Stimulated activated CD4-positive, alpha-beta T cell treated with anti-CD3 and anti-CD28 coated beads, TNF-alpha, amount 100 ng/mL, for 4 hours (primary cell): ENCODE measurements at places on chromosomes 7 and 10.

GRCh38 chr10:96718304-96718990, 1.9 kb downstream of the PIK3AP1 start:
- no peak for DNase-seq

DNA sequence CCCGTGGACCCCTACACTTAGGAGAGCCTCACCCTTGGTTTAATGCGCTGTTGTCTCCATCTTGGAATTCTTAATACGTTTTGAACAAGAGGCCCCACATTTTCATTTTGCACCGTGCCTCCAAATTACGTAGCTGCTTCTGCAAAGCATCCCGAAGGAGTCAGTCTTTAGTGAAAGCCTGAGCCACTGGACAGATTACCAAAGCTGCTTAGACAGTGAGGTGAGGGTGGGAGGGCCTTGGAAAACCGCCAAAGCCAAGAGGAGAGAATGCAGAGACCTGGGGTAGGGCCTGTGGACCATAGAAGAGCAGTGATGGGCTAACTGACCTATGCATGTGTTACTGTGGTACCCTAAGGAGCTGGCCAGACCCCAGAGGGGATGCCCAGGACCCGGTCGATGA, 4.2 kb upstream of the TCAF1 start:
- DNase-seq: no peak

DNA sequence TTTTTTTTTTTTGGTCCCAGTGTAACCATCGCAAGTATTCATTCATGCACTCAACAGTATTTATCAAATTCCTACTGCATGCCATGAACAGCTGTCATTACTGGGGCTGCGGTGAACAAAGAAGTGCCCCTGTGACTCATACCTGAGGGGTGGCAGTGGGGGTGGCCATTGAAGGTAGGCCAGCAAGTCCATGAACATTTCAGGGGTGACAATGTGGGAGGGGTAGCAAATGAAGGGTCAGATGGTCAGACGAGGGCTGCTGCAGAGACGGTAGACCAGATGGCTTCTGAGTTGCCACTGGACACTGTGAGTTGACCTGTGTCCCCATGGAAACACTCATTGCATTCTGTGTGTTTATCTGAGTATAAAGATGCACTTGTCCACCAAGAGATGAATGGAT, 92.5 kb upstream of the PITRM1 start:
- DNase-seq: no peak

DNA sequence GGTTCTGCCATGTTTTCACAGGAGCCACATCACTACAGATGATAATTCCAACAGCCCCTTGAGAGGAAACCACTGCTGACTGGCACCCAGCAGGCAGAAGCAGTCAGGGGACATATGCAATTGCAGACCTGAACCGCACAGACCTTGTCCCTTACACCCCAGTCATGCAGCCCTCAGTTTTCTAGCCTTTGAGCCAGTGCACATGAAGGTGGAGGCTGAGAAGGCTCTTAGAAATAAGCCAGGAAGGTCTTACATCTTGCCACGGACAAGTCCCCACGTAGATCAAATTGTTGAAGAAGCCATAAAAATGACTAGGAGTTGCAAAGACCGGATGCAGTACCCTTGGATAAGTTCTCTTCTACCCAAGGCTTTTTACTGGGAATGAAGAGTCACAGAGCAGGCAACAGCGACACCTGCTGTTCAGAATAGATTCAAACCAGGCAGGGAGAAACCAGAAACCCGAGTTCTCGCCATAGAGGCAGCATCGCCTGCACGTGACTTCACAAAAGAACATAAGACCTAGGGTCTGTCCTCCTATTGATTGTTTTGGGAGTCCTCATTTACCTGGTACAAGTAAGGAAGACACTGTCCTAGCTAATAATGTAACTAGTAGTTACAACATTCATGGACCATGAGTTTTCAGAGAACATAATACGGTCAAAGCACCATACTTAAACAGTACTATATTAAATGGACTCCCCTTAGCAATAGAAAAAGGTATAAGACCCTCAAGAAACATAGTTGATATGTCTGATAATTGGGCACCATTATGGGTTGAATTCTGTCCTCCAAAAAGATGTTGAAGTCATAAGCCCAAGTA, 11.1 kb downstream of the STEAP1B start:
- peak; percentile 15 for DNase-seq

DNA sequence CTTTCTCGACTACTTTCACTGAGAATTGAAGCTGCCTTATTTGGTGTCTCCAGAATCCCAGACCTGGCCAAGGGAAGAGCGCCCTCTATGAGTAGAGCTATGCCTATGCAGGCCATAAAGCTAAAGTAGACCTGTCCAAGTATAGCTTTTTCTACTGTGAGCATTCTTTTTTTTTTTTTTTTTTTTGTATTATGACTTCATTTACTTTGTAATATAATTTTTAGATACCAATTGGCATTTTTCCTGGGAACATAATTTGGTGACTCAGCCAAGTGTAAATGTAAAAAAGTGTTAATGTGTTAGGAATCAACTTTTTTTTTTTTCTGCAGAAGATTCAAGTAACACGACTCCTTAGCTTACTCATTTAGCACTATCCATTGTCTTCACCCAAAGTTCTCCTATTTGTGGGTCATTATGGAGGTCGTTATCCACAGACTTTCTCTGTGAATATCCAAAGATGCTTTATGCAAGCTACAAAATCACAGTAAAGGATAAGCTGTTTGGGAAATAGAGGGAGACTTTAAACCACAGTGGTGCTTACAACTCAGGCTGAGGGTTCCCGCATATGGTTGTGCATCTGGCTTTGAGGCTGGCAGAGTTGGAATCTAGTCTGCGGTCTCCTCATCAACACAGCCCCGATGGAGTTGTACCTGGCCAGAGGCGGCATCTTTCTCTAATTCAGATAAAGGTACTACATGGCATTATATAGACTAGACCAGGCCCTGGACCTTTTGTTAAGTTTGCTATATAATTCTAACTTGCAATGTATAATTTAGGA, 1040.2 kb upstream of the SORCS1 start:
- no peak for DNase-seq

DNA sequence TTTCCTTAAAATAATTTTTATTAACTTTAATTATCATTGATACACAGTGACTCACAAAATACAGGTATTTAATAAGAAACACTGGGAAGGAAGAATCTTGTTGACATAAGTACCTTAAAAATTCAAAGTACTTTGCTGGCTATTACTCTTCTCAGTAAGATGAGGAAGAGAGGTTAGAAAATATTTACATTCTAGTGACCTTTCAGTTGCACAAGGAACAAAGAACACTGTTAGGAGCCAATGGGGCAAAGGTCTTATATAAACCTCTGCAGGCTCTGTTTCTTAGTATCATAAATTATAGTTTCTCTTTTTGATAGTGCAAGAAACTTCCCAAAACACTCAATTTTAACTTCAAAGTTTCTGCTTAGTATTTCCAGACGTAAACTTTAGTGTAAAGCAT, 4.8 kb upstream of the TAX1BP1 start:
- no peak for DNase-seq

DNA sequence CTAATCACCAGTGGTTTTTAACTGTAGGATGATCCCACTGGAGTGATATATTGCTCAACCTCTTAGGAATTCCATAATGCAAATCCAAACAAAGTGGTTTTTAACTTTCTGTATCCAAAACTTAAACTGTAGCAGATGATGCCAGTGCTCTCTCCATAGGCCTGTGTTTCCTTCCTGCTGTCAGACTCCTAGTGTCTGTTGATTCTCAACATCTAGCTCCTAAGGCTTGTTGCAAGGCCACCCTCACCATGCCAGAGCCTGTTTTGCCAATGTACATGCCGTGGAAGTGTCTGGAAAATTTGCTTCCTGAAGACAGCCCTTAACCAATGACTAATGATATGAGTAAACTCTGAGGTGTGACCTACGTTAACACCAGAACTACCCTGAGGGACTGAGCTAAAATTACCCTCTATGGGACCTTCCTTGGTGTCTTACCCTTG, 39.3 kb downstream of the C1GALT1 start:
- no peak for DNase-seq

GRCh38 chr7:156493942-156494341, 146.6 kb upstream of the RNF32 start:
- no peak for DNase-seq

DNA sequence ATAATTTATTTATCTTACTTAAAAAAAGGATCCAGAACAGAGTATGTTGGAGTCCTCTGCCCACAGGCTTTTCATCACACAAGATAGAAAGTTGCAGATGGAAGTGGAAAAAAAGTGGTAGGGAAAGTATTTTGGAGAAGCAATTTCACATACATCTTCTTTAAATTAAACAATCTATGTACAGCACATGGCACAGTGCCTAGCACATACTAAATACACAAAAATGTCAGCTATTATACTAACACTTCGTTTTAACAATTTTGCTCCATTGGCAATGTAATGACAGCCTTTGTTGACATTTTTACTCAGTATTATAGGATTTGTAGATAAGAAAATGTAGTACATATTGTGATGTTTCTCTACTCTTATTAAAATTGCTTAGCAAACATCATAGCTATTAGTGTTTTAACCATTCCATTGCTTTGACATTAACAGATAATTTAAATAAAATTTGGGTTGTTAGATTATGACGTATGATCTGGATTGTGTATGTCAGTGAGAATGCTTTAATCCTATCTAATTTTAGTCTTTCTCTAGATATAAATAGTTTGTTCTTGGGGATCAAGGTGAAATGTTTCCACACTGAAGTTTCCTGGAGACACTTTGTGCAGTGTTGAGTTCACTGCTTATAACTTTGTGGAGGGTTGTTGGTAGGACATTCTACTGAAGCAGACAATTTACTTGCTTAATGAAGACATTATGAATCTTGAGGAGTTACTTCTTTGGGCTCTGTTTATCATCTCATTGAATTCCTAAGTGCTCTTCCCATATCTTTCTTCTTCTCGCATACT, 202.8 kb upstream of the DKK1 start:
- DNase-seq: no peak

DNA sequence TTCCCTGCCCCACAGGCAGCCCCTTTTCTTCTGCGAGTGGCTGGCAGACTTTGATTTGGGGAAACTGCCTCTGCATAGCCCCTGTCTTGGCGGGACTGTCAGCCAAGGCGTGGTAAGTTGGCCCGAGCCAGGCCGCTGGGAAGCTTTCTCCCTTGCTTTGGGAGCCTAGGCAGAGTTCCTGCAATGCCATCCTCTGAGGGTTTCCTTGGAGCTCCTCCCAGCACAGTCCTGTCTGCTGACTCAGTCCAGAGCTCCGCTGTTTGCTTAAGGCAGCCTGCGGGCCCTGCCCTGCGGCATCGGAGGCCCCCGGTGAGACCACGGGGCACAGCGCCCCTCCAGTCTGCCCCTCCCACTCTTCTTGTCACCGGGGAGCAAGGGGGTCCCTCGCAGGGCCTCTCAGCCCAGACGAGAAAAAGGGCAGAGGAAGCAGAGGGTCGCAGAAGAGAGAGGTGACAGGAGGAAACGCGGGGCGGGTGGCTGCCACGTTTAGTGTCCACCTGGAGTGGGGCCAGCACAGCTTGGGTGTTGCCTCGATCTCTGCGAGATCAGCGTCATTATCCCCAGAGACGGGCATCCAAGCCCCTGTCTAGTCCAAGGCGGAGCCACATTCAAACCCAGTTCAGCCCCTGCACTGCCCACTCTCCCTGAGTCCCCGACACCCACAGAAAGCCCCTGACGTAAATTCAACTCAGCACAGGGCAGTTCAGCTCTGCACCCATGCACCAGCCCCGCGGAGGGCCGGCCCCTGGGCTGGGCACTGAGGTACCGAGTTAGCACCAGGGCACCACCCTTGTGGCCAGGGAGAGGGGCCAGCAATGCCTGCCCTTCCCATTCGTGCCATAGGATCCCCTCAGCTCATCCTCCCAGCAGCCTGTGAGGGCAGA, 59.0 kb upstream of the CHST15 start:
- DNase-seq: no peak

DNA sequence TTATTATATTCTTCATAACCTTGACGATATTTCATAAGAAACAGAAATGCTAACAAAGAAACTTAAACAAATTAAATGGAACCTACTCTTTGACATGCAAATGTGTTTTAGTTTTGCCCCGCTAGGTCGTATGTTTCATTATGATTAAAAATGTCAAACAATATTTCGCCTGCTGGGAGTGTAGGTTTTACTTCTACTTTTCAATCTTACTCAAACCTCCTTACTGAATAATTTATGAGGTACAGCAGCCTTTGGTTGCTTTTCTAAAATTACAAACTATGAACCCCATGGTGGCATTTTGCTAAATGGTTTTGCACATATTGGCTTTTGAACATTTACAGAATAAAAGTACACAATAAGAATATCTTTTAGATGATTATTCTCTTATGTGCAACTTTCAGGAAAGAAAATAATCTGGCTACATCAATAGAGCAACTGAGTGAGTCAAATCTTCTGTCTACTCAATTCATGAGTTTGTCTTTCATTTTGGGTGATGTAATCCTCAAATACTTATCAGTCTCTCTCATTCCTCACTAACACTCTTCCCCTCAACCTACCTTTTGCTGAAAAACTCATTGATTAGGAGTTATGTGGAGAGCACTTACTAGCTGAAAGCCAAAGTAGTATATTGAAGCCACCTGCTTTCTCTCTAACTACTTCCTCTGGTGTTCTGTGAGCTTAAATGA, 1226.4 kb downstream of the XPNPEP1 start:
- no peak for DNase-seq

DNA sequence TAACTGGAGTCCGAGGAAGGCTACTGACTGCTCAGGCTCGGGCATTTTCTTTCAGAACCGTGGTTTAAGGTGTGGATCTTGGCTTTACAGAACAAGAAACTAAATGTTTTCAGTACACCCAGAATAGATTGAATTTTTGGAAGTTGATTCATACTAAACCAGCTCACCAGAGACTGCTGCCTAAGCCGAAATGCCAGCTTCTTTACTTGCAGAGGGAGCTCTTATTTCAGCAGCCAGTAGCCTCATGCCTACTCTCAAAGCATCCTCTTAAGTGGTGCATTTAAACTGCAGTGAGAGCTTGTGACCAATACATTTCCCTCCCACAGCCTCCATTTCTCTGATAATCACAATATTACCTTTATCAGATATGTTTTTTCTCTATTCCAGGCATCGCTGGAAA, 615.1 kb downstream of the SUGCT start:
- no peak for DNase-seq

- no peak for DNase-seq
Observed at GRCh38 chr10:45419676-45420025, 45.6 kb downstream of the ALOX5 start.

DNA sequence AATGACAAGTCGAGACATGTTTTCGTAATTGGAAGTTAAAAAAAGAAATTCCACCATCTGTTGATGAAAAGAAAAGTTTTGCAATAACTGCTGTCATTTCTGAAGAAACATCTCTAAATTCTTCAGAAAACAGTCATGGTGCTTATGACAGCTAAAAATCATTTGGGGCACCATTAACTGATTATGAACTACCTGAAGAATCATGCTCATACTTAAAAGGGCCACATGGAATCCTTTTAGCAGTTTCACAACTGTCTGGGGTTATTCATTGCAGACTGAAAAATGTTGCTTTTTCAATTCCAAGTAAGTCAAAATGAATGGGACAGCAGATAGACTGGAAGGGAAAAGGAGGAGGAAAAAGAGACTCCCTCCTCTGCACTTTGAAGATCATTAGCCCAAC, 134.2 kb downstream of the CHN2 start:
- no peak for DNase-seq

- DNase-seq: no peak
Observed at GRCh38 chr7:148011753-148012152, 578.8 kb upstream of the C7orf33 start.
